ENCODE measurements at places on chromosomes 13 and 19. TPM values are rescaled to one million over a fixed set of nuclear protein-coding genes. Genes with fewer than 3 reads are reported as not detected.

DNA sequence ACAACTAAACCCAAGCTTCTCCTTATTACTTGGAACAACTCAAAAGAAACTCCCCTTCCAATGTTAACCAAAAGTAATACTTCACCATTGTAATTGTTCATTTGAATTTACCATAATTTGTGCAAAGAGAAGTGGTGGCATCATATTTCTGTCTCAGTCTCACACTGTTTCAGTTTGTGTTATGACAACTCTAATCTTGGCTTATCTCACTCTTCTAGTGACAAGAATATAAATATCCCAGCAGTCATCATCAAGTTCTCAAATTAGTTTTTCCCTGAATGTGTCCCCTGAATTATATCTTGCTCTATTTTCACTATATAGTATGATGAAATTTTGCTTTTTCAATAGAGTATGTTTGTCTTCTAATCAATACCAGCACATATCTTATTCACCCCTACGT is 681.4 kb upstream of the PRR20A start:
- DNase-seq: no peak

DNA sequence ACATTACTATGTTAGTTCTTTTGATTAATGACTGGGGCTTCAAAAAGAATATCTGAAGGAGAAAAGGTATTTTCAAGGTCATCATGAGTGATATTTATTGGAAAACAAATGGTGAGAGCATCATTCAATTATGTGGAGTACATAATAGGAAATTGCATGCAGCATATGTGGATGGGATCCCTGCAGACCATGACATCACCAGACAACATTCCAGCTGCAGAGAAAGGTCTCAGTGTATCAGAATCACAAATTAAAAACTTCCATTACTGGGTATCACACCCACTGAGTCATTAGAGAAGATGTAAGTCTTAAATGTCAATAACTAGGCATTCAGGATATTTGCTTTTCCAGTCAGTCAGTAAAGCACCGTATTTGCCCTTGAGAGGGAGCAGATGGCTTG is 574.4 kb upstream of the SLC10A2 start:
- DNase-seq: no peak

DNA sequence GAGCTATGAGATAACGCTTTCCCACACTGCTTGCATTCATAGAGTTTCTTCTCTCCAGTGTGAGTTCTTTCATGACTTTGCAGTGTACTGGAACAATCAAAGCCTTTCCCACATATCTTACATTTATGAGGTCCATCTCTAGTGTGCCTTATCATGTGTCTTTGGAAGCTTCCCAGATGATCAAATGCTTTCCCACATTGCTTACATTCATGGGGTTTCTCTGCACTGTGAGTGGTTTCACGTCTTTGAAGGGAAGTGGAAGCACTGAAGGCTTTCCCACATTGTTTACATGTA is 14.9 kb upstream of the ZNF442 start:
- no peak for DNase-seq

DNA sequence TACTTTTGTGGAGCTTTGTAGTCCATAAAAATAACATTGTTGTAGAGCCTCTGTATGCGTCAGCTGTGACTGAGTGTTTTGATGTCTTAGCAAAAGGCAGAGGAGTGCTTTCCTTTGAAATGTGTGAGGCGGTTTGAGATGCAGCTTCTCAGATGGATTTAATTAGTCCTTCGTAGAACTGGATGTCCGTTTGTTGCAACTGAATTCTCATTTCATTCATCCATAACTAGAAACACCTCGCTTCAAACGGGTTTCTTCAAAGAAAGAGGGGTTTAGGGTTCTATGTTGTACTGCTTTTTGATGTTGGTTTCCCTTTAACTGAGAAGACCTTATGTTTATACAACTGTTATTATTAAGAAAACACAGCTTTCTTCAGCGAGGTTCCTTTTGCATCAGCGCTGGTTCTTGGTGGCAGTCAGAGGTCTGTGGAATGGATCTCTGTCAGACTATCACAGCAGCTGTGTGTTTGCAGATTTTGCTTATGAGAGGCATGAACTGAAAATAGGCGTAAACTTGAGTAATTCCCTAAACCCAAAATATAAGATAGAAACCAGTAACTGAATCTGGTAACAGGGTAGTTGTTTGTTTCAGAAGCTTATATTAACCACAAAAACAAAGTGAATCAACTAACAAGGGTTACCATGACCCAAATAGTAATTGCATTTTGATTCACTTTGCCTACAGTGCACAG is 194.4 kb downstream of the GGACT start:
- DNase-seq: peak; percentile 91

GRCh38 chr13:24619282-24619681 is 60.9 kb upstream of the ATP12A start:
- no peak for DNase-seq

DNA sequence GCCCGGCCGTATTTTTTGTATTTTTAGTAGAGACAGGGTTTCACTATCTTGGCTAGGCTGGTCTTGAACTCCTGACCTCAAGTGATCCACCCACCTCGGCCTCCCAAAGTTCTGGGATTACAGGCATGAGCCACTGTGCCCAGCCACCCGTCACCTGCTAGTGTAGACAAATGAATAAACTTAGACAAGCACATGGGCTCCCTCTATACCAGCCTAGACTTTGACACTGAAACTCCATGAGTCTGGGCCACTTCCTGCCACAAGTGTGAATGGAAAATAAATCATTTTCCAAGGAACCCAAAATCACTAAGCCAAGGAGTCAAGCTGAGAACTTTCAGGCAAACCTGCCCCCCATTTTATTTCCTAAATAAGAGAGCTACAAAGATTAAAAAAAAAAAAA is 27.0 kb upstream of the TPT1 start:
- no peak for DNase-seq

GRCh38 chr19:36847968-36848367 is 2.7 kb upstream of the ZNF345 start:
- DNase-seq: no peak

DNA sequence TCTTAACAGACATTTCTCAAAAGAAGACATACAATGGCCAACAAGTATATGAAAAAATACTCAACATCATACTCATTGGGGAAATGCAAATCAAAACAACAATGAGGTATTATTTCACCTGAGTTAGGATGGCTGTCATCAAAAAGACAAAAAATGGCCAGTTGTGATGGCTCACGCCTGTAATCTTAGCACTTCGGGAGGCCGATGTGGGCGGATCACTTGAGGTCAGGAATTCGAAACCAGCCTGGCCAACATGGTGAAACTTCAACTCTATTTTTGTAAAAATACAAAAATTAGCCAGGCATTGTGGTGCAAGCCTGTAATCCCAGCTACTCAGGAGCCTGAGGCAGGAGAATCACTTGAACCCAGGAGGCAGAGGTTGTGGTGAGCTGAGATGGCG is 22.0 kb downstream of the CEACAM16 start:
- DNase-seq: no peak

- peak; percentile 62 for DNase-seq
Observed at GRCh38 chr19:5547881-5548280, 19.9 kb downstream of the TINCR start.

- DNase-seq: no peak
Observed at GRCh38 chr19:7921967-7922835, 2.1 kb downstream of the SNAPC2 start.

DNA sequence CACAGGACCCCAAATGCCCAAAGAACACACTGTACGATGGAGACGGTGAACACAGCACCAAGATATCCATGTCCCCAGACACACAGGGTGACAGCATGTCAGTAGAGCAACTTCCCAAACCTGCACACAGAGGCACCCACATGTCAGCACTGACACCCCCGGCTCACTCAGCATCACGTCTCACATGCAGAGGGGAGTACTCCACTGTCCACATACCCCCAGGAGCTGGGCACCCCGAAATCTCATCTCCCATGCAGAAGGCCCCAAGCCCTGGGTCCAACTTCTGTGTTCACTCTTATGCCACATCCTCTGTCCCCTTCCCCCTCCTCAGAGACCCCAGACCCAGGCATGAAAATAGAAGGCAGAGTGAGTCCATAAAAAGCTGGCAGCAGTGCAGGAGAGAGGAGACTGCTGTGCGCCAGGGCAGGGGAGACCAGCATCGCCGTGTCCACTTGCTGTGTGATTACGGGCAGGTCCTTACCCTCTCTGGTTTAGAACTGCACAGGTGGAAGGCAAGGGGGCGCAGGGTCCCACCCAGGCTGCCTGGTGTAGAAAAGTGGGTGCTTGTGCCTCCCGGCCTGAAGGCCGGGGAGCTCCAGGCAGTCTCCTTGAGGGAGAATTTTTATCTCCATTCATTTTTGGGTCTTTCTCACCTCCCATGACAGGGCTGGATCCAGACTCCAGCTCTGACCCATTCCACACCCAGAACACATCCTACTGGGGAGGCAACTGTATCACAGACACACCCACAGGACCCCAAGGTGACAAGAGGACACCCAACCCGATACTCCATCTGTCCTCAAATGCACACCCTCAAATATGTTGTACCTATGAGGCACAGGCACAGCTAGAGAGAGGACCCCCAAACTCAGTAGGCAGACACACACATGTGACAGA is 17.0 kb downstream of the ERFL start:
- no peak for DNase-seq

DNA sequence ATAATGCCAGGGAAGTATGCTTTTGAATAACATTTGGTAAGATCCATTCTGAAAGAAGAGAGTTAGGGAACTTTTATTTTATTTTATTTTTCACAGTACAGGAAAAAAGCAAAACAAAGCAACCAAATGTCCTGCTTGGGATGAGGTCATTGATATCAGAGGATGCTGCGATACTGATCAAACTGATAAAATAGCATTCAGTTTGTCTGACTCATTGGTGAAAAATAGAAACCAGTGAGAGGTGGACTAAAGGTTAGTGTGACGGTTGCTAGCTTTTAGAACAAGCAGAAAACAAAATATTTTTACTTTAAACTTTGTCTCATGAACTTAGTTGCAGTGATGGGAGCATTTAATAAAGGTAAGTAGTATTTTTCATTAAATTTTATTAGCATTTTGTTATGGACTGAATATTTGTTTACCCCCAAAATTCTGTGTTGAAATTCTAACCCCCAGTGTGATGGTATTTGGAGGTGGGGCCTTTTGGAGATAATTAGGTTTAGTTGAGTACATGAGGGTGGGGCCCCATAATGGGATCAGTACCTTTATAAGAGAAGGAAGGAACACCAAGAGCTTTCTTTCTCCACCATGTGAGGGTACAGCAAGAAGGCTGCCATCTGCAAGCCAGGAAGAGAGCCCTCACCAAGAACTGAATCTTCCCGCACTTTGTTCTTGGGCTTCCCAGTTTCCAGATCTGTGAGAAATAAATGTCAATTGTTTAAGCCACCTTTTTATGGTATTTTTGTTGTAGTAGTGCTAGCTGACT is 37.3 kb downstream of the ITGBL1 start:
- peak; percentile 64 for DNase-seq

DNA sequence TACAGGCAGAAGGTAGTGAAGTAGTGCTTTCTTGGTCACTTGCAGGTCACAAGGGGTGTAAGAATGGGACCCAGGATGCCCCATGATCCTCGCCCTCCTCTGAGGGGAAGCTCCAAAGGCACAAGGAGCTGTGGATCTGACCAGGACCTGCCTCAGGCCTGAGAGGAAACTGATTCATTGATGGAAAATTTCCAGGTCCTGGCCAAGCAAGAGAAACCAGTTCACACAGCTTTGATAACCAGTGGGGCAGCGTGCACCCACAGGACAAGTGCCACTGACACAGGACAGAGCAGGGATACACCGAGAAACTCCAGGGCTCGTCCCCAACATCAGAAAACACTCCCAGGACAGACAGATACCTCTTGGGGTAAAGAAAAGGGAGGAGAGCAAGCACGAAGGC is 177.1 kb downstream of the RBM26 start:
- DNase-seq: no peak

DNA sequence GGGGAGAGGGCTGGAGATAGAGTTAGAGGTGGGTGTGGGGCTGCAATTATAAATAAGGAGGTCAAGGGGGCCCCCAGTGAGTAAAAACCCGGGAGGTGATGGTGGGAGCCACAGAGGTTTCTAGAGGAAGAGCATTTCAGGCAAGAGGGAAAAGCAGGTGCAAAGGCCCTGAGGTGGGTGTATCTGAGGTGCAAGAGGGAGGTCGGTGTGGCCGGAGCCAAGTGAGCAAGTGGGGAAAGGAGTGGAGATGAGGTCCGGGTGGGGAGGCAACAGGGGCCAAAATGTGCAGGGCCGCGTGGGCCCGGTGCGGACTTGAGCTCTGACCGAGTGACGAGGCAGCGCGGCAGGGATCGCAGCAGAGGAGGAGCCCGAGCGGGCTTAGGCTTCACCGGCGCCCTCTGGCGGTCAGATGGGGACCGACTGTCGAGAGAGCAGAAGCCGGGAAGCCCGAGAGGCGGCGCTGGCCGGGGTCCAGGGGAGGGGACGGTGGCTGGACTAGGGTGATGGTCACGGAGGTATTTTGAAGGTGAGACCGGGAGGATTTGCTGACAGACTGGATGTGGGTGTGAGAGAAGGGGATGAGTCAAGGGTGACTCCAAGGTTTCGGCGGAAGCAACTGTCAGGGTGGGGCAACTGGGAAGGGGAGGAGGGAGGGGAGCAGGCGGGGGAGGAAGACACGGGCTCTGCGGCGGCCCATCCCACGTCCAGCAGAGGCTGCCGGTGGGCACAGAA is 17.7 kb upstream of the SPACA4 start:
- peak; percentile 81 for DNase-seq

GRCh38 chr13:101523154-101524131 is 71.0 kb downstream of the ITGBL1 start:
- DNase-seq: peak; percentile 48

- peak; percentile 89 for DNase-seq
Observed at GRCh38 chr13:97274829-97275649, 52.9 kb downstream of the MBNL2 start.

- DNase-seq: peak; percentile 83
Observed at GRCh38 chr19:1122972-1123363, 19.2 kb downstream of the GPX4 start.

DNA sequence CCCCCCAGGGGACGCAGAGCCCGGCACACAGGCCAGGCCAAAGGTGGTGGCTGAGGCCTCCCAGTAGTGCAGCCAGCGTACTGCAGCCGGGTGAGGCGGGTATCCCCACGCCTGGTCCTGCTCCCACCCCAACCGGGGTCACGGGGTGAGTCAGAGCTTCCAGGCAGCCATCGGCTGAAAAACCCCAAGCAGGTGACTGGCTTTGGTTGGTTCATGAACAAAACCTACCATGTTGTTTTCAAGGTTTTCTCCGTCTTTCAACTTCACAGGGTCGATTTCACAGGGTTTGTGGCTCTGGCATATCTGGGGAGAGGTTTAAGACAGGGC is 42.1 kb upstream of the C13orf46 start:
- no peak for DNase-seq

DNA sequence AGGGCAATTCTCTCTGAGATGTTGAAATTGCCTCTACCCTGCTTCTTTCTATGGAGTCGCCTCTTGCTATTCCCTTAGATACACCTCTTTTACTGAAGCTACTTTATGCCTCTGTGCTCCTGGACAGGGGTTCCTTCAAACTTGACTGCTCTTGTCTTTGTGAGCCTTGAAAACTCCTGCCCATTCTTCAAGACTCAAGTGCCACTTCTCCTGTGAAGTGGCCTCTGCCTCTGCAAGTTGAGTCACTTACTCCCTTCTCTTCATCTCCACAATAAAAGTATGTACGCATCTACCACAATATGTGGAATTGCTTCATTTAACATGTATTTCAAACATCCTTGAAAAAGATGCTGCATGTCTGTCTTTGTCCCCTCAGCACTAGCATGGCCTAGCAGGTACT is 66.0 kb upstream of the TPP2 start:
- DNase-seq: no peak

The NEK5 gene
- total RNA-seq: under 0.01 TPM

The SMIM44 gene
- total RNA-seq: not detected

The KCNC3 gene
- not detected for total RNA-seq

The ZNF221 gene
- 10.4 TPM for total RNA-seq

The CACNG6 gene
- 1.3 TPM for total RNA-seq

The BICRA gene
- total RNA-seq: 3.0 TPM
